ENCODE measurements at places on chromosomes 3 and 15. TPM values are rescaled to one million over a fixed set of nuclear protein-coding genes. Genes with fewer than 3 reads are reported as not detected.

SNRPN gene
- total RNA-seq = 103 TPM

FBXO40 gene
- not detected for total RNA-seq

CFAP100 gene
- total RNA-seq = not detected

HYPK gene
- total RNA-seq = 35.7 TPM

EXD1 gene
- not detected for total RNA-seq

IQGAP1 gene
- total RNA-seq = 122 TPM

CACNA2D2 gene
- 0.17 TPM for total RNA-seq

ETV5 gene
- total RNA-seq = 18.2 TPM

PRR20G gene
- not detected for total RNA-seq

ATP13A4 gene
- 0.15 TPM for total RNA-seq

NCEH1 gene
- total RNA-seq = 7.7 TPM

NANOGP8 gene
- not detected for total RNA-seq

RTP1 gene
- not detected for total RNA-seq

BCHE gene
- total RNA-seq = 10.0 TPM

GOLGA6D gene
- not detected for total RNA-seq

SH3BP5 gene
- 6.6 TPM for total RNA-seq

DOCK3 gene
- total RNA-seq = under 0.01 TPM

RGMA gene
- 5.7 TPM for total RNA-seq

SCAANT1 gene
- total RNA-seq = not detected

HSPBAP1 gene
- total RNA-seq = 3.9 TPM

Data from bronchus fibroblast of lung (primary cell).